ENCODE measurements at places on chromosomes 4 and X.
A peak's percentile ranks its signal among the peaks of the same experiment; 100 is the strongest.

- no peak for DNase-seq
These were observed at the start of gene TCEAL7 for GRCh38 chrX:103329991-103330390. Gene TCEAL7, plus strand, starts transcription at chrX:103330239. Its CDS starts 1,165 bp downstream, at chrX:103331404.

DNA sequence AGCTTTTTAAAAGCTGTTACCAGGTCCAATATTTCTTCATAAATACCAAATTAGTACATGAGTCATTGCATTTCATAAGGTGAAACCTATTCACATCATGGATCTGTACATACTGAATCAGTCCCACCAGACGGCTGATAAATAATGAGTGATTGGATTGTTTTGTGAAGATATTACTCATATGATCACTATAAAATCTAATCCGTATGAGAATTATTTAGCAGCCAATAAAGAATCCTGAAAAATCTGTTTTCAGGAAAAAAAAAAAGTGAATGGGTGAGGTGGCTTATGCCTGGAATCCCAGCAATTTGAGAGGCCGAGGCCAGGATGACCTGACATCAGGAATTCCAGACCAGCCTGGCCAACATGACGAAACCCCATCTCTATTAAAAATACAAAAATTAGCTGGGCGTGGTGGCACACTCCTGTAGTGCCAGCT lies 438.1 kb downstream of the INPP4B start:
- no peak for DNase-seq

- no peak for DNase-seq
These were observed 25.8 kb downstream of the PPP3CA start for GRCh38 chr4:101321481-101322042.

- DNase-seq = peak; percentile 26
These were observed 61.1 kb downstream of the FBXO8 start for GRCh38 chr4:174222266-174222872.

DNA sequence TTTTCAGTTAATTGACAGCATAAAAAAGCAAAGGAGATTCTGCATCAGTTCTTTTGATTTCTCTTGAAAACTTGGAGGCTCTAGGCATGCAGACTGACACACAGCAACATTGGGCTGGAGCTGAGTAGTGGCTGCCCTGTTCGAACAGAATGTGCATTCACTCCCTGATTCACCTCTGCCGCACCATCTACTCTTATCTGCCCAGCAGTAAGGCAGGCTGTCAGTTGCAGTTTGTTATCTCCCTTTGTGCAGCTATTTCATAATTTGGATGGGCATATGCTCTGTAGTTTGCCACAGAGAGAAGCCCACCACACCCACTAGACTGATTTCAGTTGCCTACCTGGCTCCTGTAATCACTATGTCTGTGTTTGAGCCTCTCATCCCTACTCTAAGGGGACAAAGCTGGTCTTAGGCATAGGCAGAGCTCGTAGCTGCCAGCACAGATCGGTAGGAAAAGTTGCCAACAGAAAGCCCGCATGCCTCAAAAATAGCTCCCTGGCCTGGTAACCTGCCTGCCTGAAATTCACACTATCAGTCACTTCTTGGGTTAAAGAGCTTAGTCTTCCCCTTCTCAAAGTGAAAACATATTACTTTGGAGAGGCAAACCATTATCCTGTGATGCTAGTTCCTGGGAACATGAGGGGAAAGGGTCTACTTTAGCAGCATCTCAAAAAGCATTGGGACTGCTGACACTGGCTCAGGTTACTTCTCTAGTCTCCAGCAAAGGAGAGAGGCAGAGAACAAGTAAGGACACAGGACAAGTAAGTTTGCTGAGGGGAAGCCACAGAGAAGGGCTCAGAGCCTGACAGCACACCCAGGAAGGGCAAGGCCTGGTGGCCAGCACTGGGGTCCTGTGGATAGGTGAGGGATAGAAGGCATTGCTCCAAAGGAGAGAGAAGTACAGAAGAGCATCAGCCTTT lies 75.9 kb upstream of the TMEM164 start:
- no peak for DNase-seq

GRCh38 chr4:20528508-20528907 lies 171.8 kb upstream of the PACRGL start:
- no peak for DNase-seq

DNA sequence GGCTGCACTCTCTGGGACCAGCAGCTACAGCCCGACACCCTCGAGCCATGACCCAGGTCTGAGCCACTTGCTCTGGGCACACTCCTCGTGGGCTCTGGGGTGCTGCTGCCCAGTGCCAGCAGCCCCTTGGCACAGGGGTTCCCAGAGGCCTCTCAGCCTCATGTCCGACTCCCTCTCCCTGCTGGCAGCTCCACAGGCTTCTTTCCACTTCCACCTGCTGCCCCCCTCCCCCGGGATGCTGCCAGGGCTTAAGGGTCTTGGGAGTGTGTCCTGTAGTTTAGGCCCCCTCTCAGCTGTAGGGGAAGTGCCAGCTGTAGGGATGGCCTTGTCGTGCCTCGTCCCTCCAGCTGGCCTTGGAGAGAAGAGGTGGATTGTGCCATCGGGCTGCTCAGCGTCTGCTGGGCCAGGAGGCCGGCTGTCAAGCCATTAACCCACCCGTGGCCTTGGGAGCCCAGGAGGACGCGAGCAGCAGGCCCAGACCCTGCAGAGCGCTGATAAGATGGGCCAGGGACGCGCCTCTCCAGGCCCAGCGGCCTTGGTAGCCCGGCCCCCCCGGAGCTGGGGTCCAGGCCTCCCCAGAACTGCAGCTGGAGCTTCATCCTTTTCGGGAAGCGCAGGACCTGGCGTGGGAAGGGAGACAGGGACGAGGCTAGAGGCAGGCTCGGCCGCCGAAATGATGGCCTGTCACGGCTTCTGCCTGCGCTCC lies 1.0 kb upstream of the USP27X start:
- no peak for DNase-seq

- peak; percentile 22 for DNase-seq
These were observed 107.0 kb downstream of the OR13H1 start for GRCh38 chrX:131650637-131651410.
